ENCODE measurements at places on chromosomes 13 and 19.

- no peak for DNase-seq
These were observed 127.9 kb upstream of the USP29 start for GRCh38 chr19:56991912-56992311.

DNA sequence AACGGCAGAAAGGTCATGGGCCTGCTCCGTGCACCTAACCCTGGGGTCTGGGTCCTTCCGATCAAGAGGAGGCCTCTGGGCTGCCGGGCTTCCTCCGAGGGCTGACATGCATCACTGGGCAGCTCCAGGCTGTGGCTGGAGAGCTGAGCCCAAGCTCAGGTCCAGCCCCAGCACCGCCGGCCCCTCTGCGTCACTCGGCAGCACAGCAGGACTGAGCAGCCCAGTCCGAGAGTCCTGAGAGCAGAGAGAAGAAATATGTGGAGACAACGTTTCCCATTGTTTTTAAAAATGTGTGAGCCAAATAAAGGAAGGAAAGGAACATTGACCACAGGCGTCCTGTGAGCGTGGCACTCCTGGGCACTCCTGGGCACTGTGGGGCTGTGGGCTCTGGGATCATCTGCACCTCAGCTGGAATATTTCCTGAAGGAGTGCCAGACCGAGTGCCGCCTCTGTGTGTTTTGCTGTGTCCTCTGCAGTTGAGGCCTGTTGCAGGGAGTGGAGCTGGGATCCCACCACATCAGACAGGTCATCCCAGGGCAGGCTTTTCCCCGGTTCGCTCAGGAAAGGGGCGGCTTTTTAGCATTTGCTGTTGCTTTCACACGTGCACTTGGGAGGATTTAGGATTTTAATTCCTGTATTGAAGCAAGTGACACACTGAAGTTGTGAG, 37.8 kb upstream of the TFDP1 start:
- peak; percentile 19 for DNase-seq

- DNase-seq: peak; percentile 38
These were observed 112.3 kb downstream of the GPC6 start for GRCh38 chr13:93338906-93339305.

GRCh38 chr13:97567510-97568243, 133.7 kb downstream of the RAP2A start:
- peak; percentile 84 for DNase-seq

DNA sequence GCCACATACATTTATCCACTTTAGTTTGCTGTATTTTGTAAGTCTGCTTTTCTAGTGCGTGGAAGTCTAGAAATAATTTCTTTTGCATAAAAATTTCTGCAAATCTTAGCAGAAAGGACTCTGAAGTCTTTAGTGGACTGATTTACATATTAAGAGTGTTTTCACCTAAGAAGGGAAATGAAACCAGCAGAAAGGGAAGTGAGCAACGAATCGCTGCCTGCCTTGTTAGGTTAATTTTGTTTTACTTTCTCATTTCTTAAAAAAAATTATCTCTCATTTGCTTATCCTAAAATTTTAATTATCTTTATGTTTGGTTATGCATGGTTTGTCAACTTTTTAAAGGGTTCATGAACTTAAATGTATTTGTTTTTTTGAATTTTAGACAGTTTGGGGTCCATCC, 767 bp upstream of the GPR18 start:
- DNase-seq: no peak

DNA sequence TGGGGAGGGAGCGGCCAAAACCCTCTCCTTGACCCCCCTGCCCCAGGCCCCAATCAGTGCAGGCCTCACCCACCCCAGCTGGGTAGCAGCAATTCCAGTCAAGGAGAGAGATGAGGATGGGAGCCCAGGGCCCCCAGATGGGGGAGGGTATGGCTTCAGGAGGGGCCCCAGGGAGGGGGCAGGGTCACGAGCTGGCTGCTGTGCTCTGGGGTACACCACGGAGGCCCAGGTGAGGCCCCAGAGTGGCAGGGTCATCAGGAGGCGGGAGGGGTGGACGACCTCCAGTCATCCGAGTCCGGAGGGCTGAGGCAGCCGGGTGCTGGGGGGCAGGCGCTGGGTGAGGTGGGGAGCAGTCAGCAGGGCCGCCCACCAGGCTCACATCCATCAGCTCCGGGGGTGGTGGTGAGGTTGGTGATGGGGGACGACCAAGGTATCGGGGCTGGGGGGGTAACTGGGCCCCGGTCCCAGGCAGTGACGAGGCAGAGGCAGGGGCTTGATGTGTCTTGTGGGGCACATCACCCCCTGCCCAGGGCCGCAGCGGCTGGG, 8.4 kb downstream of the DYRK1B start:
- no peak for DNase-seq

- DNase-seq: no peak
These were observed 69.3 kb downstream of the SLC6A16 start for GRCh38 chr19:49255674-49256073.

- DNase-seq: no peak
These were observed 47.0 kb upstream of the GSX1 start for GRCh38 chr13:27745301-27745700.

DNA sequence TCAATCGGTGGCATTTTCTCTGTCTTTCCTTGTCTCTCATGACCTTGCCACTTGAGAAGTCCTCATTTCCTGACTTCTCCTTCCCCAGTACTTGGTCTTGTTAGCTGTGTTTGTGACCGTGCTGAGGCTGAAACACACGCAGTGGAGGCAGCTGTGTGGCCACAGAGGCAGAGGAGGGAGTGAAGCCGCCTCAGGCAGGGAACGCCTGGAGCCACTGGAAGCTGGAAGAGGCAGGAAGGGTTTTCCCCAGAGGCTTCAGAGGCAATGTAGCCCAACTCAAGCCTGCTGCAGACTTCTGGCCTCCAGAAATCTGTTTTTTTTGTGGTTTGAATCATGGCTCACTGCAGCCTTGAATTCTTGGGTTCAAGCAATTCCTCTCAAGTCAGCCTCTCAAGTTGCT, 29.2 kb upstream of the ARGLU1 start:
- no peak for DNase-seq

- peak; percentile 72 for DNase-seq
These were observed 569.0 kb upstream of the GPC6 start for GRCh38 chr13:92657565-92657964.

- no peak for DNase-seq
These were observed at the start of gene SOHLH2 for GRCh38 chr13:36214163-36214921. Gene SOHLH2, minus strand, starts transcription at chr13:36214556. Its CDS starts 30 bp downstream, at chr13:36214526.

DNA sequence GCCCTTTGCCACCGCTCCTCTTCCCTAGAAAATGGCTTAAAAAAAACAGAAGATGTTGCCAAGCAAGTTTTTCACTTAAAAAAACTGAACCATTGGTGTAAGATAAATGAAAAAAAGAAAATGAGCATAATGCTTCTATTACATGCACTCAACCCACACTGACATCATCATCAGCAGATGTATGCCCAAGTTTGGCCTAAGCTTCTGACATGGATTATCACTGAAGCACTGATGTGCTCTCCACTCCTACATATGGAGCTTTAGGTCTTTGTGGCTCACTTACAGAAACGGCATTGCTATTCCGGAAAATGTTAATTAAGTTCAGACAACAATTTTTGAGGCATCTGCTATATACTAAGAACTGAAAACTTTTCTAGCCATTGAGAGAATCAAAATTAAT, 8.0 kb downstream of the RXFP2 start:
- DNase-seq: no peak

DNA sequence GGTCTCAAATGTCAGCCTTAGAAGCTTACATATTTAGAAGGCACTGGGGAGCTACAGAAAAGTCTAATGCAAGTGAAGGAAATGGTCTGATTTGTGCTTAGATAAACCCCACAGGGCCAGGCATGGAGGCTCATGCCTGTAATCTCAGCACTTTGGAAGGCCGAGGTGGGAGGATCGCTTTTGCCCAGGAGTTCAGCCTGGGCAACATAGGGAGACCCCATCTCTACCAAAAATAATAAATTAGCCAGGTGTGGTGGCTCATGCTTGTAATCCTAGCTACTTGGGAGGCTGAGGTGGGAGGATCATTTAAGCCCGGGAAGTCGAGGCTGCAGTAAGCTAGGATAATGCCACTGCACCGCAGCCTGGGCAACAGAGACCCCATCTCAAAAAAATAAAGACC, 2.7 kb upstream of the DLL3 start:
- DNase-seq: no peak

GRCh38 chr13:46332772-46333171, 54.3 kb downstream of the RUBCNL start:
- DNase-seq: no peak

DNA sequence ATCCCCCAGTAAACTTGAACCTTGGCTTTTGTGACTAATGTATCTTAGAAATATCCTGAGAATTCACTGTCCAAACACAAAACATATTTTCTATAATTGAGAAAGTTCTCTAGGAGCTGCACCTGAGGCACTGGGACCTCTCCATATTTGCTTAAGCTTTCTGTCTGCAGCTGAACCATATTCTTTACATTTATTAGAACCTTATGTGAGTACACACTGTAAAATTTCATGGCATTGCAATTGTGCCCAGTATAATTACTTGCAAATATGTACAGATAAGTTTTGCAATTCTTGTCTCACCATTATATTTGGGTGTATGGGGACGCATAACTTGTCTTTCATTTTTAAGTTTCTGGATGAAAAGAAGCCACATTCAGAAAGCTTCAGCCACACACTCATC, 280.7 kb upstream of the KLHL1 start:
- no peak for DNase-seq

GRCh38 chr13:80547885-80548825, 207.2 kb upstream of the SPRY2 start:
- peak; percentile 58 for DNase-seq

- DNase-seq: no peak
These were observed 41.0 kb downstream of the KL start for GRCh38 chr13:33057019-33057780.

GRCh38 chr19:30873691-30874090, 475.5 kb downstream of the TSHZ3 start:
- no peak for DNase-seq

DNA sequence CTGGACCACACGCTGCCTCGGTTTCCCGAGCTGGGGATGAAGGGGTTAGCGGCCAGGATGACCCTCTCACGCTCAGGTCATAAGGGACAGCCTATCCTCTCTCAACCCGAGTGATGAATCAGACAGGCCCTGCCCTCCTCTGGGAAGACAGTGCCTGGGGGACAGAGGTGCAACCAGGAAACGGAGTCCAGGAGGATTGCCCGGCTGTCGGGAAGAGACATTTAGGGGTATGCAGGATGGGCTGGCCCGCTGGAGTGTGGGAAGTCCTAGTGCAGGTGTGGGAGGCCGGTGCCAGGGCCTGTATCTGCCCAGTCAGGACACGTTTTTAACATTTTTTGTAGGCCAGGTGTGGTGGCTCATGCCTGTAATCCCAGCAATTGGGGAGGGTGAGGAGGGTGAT, 8.3 kb downstream of the LSM7 start:
- DNase-seq: no peak

DNA sequence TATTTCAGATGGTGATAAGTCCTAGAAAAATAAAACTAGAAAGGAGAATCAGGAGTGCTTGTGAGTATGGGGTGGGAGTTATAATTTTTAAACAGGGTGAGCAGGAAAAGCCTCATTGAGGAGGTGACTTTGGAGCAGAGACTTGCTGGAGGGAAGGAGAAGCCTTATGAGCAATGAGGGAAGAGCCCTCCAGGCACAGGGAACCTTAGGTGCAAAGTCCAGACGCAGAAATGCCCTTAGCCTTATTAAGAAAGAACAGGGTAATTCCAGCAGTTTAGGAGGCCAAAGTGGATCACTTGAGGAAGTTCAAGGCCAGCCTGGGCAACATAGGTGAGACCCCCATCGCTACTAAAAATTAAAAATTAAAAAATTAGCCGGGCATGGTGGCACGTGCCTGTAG, 21.0 kb upstream of the FXYD3 start:
- DNase-seq: no peak

DNA sequence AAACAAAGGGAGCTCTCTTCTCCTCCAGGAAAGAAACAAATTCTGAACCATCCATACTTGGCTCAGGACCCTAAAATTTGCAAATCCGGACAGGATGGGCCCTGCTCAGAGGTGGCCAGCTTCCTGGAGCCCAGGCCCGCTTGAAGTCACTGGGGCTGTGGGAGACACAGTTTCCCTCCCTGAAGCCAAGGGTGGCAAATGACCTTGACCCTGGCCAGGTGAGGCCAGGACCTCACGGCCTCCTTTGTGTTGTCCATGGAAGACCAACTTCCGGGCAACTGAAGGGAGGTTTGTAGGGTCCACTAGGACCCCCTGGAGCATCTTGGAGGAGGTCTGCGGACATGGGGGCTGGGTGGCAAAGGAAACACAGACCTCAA, 5.5 kb downstream of the NANOS3 start:
- DNase-seq: no peak

GRCh38 chr13:47831265-47831664, 169.8 kb downstream of the SUCLA2 start:
- DNase-seq: peak; percentile 73

DNA sequence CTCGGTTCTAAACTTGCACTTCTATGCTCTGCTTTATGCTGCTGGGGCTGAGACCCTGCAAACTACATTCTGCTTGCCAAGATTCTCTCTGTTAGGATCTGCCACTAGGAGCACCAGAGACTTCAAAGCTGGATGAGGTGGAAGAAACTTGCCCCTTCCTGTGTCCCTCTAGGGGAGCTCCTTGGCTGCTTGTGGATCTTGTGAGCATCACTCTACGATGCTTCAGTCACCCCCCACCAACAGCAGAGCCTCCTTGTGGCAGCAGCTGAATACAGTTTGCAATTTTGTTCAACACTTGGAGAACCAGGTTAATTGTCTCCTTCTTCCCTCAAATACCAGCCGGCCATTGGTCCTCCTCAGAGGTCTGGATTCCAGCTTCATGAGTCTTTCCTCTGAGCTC, 310.6 kb downstream of the FGF14 start:
- peak; percentile 5 for DNase-seq

GRCh38 chr13:27053210-27053884, 118.3 kb downstream of the USP12 start:
- DNase-seq: peak; percentile 24

GRCh38 chr19:4144666-4145249, 8.7 kb upstream of the CREB3L3 start:
- peak; percentile 74 for DNase-seq
